ENCODE measurements at places on chromosomes 5 and 9.

GRCh38 chr5:72234265-72234700 is 85.8 kb downstream of the MRPS27 start:
- no peak for DNase-seq

DNA sequence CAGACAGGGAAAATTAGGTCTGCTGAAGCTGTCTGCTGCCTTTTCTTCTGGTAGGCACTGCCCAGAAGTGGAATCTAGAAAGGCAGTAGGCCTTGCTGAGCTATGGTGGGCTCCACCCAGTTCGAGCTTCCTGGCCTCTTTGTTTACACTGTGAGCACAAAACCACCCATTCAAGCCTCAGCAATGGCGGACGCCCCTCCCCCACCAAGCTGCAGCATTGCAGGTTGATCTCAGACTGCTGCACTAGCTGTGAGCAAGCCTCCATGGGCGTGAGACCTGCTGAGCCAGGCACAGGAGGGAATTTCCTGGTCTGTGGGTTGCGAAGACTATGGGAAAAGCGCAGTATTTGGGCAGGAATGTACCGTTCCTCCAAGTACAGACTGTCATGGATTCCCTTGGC is 18.5 kb downstream of the AGTPBP1 start:
- no peak for DNase-seq

- no peak for DNase-seq
These were observed 92.7 kb downstream of the KIF4B start for GRCh38 chr5:155106221-155106620.

GRCh38 chr5:14716755-14717752 is 52.5 kb downstream of the OTULIN start:
- DNase-seq, result no peak

DNA sequence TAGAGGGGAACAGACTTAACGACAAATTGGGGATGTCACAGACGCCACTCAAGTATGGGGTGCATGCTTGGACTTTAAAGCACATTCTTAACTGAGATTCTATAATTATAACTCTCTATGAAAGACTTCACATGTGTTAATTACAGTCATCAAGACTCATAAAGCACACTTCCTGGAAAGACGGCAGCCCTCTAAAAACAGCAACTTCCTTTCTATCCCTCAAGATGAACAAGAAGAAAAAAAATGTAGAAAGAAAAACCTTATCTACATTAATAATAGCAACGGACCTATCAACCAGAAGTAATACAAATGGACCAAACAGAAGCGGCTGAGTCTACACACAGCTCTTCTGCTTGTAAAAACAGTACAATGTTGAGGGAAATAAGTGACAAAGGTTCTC is 21.2 kb downstream of the GNAQ start:
- no peak for DNase-seq

GRCh38 chr5:169390265-169390664 is 89.3 kb upstream of the SLIT3 start:
- DNase-seq, result no peak

- DNase-seq, result no peak
These were observed 113.1 kb upstream of the NIPBL start for GRCh38 chr5:36763454-36763853.

DNA sequence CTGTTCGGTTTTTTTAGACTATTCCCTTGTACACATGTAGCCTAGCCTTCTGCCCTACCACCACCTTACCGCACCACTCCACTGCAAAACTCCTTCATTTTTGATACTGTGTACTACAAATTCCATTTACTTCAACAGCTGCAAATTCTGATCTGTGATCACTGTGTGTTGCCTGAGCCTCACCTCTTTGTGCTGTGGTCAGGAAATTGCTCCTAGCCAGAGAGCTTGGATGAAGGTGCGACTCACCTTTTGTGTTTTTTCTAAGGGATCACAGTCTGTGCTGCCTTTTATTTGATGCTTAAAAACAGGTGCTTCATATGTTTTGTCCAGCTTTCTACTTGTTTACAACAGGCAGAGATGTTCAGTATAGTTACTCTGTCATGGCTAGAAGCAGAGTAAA is 31.5 kb downstream of the CSNK1G3 start:
- no peak for DNase-seq

DNA sequence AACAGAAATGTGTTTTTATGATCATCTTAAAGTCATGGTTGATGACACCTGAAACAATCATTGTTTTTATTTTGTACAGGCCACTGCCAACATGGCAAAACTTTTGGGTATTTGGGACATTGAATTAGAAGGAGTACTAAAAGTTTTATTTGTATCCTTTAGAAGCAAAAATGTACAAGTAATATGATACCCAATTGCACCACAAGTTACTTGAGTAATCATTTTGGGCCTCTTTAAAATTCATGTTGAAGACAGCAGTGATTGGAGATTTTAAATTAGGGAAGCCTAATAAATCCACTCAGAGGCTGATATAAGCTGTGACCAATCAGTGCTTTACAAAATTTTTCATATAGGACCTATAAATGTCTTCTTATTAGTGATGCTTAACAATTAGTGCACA is 212.9 kb downstream of the MARCHF11 start:
- DNase-seq, result no peak

- DNase-seq, result no peak
These were observed 399.8 kb upstream of the MEF2C start for GRCh38 chr5:89282554-89283510.

GRCh38 chr5:172407822-172408221 is 46.5 kb downstream of the SH3PXD2B start:
- no peak for DNase-seq

DNA sequence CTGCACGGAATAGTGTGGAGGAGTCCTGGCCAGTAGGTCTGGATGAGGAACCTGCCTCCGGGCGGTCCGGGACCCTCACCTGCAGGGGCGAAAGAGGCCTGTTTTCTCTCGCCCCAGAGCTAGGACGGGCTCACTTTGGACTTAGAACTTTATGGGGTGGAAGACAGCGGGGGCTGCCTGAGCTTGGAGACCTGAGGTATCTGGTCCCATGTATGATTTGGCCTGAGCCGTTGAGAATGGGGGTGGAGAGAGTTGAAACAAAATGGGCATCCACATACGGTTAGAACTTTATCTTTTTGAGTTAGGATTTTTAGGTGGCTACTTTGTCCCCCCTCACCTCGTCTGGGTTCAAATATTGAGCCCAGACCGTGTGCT is 681 bp upstream of the ETF1 start:
- DNase-seq, result no peak

- DNase-seq, result no peak
These were observed 707 bp upstream of the RIMOC1 start for GRCh38 chr5:41903382-41903891.

GRCh38 chr5:65811885-65812284 is 89.9 kb downstream of the NLN start:
- no peak for DNase-seq

DNA sequence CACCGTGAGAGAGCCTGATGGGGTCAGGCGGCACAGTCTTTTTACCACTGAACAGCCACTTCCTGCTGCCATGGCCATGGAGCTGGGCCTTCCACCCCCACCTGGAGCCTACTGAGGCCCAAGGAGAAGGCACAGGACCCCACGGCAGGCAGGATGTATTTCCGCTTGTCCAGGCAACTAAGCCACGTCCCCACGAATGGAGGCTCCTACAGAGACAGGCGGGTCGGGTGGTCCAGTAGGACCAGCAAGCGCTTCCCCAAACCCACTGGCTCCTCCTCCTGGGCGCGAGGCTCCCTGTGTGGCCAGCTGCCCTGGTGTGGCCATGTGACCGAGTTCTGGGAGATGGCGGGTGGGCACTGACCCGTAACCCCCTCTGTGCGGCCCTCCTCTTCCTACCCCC is 66.5 kb downstream of the SECISBP2 start:
- no peak for DNase-seq

- DNase-seq, result no peak
These were observed 3.7 kb upstream of the SSBP2 start for GRCh38 chr5:81754621-81755020.

- no peak for DNase-seq
These were observed 114.0 kb upstream of the FCN2 start for GRCh38 chr9:134766587-134766986.

GRCh38 chr5:168844922-168845296 is 265.7 kb upstream of the PANK3 start:
- no peak for DNase-seq

- DNase-seq, result no peak
These were observed 364.7 kb downstream of the CDH12 start for GRCh38 chr5:22488427-22488826.

GRCh38 chr5:55421074-55421529 is 113.3 kb downstream of the MTREX start:
- no peak for DNase-seq

- DNase-seq, result no peak
These were observed 339.5 kb upstream of the ISL1 start for GRCh38 chr5:51043745-51044144.

GRCh38 chr5:88792144-88792840 is 90.7 kb downstream of the MEF2C start:
- DNase-seq, result no peak

- no peak for DNase-seq
These were observed 113.4 kb upstream of the ASTN2 start for GRCh38 chr9:117528225-117528624.
